ENCODE measurements at places on chromosomes 1 and 21.

GRCh38 chr1:89037186-89037585 is 14.5 kb upstream of the GBP3 start:
- no peak for DNase-seq

DNA sequence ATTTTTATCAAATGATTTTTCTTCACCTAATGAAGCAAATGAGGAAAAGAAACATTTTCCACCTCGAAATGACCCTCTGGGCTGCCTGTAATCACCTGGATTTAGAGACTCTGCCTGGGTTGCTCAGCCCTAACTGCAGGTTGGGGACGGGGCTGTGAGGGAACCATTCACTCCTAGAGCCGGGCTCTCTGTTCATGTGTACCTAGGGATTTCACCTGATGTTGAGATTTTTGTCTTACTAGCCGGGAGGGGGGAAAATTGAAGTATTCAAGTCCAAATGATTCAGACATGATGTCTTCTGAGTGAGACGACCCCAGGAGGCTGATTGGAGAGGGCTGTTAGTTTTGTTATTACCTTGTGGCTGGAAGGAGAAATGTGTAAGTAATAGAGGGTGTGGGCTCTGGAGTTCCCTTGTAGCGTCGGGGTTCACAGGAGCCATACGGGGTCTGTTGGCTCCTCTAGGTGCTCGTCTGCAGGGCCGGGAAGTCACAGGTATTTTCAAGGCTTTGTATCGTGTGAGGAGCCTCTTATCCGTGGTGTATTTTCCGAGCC is 42.3 kb upstream of the PWP2 start:
- no peak for DNase-seq

DNA sequence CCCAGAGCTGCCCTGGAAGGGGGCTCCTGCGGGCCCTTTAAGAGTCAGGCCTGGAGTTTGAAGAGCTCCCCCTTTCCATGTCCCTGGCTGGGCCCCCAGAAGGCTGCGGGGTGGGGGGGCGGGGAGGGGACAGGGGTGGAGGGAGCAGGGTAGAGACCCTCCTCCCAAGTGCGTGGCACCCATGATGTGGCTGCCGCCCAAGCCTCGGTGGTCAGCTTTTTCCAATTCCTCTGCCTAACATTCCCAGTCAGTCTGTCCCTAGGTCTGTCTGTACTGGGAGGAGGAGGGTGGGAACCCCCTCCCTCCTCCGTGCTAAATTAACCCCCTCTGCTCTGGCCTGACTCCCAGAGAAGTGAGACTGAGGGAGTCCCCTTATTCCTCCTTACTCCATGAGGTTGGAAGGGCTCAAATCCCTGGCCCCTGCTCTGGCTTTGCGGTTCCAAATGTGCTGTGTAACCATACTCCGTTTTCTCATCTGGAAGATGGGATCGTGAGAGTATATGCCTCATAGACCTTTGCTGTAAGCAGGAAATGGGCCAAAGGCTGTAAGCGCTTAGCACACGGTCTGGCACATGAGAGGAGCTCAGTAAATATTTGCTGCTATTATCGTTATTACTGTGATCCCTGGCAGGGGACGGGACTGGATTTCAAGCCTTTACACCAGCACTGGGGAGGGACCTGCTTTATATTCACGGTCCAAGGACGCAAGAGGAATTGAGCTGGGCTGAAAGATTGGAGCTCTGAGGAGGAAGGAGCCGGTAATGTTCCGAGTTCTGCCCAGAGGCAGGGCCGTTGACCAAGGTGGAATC is 658 bp upstream of the COL16A1 start:
- no peak for DNase-seq

- no peak for DNase-seq
Observed at GRCh38 chr1:164588516-164589341, 29.7 kb downstream of the PBX1 start.

DNA sequence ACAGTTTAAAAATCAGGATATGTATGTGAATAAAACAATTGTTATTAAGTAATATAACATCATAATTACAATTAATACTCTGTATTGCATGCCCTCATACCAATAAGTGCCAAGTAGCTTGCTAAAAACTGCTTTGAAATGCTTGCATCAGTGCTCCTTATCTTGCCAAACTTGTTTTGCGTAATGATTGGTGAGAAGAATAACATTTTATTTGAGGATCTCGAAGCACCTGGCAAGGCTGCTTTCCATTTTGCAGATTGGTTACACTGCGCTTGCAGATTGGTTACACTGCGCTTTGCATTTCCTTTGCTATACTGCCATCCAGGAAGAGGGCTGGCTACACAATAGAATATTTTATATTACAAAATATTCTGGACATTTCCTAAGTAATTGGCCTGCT is 1.7 kb upstream of the PBX1 start:
- no peak for DNase-seq

- DNase-seq: no peak
Observed at GRCh38 chr1:192660613-192661012, 24.7 kb downstream of the RGS13 start.

- DNase-seq: no peak
Observed at GRCh38 chr1:197663162-197663953, 111.9 kb downstream of the DENND1B start.

- DNase-seq: no peak
Observed at GRCh38 chr1:180218806-180219765, 11.0 kb upstream of the LHX4 start.

DNA sequence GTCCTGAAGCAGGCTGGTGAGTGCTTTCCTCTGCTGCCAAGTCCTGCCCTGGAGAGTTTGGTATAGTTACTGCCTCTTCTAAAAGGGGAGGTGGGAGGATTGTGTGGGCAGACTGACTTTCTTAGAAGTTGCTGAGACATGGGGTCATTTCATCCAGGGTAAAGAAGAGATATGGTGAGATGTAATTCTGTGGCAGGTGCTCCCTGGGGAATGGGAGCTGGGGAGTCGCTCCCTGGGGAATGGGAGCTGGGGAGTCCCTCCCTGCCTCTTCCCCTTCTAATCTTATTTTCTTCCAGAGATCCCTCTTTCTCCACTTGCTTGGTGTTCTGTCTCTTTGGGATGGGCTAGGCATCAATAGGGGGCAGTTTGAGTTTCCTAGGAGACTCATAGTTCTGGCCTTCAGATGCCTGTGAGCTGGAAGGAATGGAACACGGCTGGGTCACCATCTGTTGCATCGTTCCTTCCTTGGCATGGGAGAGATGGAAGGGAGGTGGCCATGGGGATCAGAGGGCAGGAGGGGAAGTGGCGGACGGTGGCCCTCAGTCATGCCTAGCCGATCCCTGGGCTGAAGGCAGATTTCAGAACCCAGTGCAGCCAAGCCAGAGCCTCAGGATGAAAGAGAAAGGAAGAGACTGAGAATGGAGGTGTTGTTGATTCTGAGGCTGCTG is 59.0 kb downstream of the NFASC start:
- no peak for DNase-seq

DNA sequence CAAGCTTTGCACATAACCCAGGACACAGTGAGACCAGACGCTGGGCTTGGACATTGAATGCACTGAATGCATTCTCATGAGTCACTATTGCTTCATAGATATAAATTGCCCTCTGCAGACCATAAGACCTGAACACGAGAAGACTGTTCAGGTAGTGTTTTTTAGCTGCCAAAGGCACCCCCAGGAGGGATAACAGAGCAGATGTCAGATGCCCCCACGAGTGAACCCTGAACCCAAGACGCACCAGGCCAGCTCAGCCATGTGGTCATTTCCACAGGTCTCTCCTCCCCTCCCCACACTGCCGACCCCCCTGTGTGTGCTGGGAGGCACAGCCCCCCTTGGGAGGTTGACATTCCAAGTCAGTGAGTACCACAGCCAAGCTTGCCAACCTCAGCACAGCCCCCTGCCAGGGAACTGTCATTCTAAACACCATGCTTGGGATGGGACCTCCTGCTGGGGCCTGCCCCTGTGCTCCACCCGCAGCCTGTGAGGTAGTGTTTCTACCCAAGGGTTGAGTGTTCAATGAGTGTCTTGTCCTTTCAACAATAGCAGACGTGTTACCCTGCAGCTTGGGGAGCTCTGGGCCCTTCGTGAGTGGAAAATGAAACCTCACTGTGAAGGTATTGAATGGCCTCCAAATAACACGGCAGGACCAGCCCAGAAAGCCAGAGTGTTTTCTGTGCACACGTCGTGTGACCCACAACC is 68.2 kb downstream of the PSMG1 start:
- DNase-seq: no peak

- DNase-seq: no peak
Observed at GRCh38 chr1:230919207-230919606, 50.9 kb upstream of the C1orf198 start.

GRCh38 chr1:167431909-167432650 is 86.2 kb downstream of the CD247 start:
- DNase-seq: no peak

GRCh38 chr1:178997428-178997827 is 28.3 kb upstream of the FAM20B start:
- DNase-seq: no peak

DNA sequence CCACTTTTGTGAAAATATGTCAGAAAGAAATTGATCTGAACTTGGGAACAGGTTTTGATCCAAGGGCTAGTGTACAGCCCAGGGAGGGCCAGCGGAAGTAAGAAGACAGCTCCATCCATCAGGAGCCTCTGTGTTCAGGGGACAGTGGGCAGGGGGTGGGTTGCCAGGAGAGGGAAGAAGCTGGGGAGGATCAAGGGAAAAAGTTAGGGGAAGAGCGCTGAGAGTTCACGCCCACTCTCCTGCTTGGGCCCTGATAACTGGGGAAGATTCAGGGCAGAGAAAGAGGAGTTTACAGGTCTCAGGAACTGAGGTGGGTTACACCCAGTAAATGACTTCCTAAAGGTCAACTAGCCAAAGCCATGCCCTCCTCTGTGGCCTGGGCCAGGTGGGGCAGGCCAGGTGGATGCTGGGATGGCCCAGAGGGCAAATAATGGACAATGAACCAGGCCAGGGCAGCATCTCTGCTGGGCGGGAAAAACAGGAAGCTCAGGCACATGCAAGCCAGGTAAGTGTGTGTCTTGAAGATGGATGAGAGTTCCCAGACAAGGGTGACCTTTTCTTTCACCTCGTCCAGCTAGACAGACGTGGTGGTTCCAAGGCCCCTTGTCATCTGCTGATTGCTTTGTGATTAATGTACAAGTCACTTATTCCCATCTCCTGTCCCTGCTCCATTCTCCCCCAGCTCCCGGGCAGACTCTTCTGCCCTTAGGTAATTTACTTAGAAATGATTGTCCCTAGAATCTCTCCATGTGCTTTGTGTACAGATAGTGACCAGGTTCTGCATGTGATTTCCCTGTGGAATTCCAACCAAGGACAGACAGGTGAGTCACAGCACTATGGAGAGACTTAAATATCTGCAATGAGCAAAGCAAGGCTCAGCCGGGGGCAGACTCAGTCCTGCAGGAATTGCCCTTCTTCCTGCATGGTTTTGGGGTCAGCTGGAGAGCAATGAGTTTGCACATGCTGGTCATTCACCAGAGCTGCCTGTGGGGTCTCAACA is 57.0 kb downstream of the MDM4 start:
- no peak for DNase-seq
